ENCODE measurements at places on chromosomes 1 and 21. TPM values are rescaled to one million over a fixed set of nuclear protein-coding genes. Genes with fewer than 3 reads are reported as not detected.

CFAP74 gene
- 0.64 TPM for total RNA-seq

- no peak for DNase-seq
Measured at GRCh38 chr1:156233426-156234127, 8.4 kb upstream of the BGLAP start.

- DNase-seq: no peak
Measured at GRCh38 chr1:23062271-23062670, 43.0 kb downstream of the KDM1A start.

DNA sequence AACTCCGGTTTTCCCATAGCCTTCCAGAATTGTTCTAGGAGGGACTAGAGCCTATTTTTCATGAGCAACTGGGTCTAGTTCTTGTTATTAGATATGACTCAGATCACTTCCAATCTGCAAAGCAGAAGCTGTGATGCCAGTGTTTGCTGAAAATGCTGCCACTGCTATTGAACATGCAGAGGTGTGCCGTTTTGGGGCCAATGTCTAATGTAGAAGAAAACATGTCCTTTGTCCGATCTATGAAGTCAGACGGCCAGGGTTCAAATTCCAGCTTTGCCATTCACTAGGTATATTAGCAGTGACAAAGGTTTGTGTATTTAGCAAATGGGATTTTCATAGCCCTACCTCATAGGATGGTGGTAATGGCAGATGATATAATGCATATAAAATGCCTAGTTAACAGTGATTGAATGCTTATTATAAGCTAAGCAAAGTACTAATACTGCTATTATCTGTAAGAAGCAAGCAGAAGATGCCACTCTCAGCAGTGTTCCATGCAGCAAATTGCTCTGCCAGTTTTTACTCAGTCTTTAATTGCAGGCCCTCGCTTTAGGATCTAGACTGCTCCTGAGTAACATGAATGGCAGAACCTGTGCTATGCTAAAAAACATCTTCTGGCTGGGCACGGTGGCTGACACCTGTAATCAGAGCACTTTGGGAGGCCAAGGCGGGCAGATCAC, 40.1 kb upstream of the CXADR start:
- DNase-seq: no peak

DNA sequence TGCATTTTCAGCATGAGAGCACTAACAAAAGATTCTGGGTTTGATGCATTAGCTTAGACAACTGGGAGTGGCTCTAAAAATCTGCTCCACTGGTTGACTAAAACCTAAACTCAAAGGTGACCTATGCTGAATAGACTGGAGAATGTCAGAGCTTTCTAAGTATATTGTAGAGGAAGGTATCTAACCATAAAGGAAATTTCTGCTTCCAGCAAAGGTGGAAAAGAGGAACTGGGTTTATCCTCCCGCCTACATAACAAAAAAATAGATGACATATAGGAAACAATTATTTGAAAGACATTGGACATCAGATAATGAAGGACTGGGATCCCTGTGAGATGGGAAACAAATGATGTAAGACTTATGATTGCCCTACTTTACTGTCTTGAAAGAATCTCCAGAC, 35.8 kb upstream of the CR2 start:
- DNase-seq: no peak

- no peak for DNase-seq
Measured at GRCh38 chr21:26159869-26160268, 10.7 kb downstream of the APP start.

- no peak for DNase-seq
Measured at GRCh38 chr1:150472601-150473200, 14.5 kb upstream of the TARS2 start.

KPNA6 gene
- total RNA-seq: 26.9 TPM

PLK3 gene
- total RNA-seq: 11.9 TPM

Data from uterus (tissue), 4 donors.